Right atrium auricular region (tissue), 2 donors: ENCODE measurements at places on chromosomes 11 and 22. TPM values are rescaled to one million over a fixed set of nuclear protein-coding genes. Genes with fewer than 3 reads are reported as not detected.

DNA sequence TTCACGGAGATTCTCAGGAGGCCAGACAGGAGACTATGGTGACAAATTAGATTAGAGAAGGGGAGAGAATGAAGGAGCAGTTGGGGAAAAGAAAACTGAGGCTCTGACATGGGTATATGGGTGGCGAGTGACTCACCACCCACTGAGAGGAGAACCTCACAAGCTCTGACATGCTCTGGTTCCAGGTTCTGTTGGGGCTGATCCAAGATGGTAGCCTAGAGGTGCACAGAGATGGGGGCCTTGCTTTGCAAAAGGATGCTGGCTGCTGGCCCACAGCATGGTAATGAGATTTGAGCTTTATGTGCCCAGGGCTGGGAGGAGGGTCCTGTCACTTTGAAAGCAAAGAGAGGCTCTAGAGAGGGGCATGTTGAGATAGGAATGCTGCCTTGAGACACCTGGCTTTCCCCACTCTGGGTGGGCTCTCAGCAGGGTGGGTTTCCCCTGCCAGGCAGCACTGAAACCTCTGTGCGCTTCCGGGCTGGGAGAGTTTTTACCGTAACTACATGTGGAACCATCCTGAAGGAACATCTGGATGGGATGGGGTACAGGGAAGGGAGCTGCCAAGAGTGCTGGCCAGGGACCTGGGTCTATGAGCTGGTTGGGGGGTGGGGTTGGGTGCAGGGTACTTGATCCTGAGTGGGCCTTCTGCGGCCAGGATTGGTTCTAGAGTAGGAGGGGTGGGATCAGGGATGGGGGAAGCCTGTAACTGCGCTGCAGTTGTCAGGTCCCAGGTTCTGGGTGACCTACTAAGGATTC lies 1.2 kb upstream of the GRK2 start:
- H3K36me3 ChIP-seq: peaks cover 4% of the 10 kb centered on the region
- no peak overlapping the region for H3K4me3 ChIP-seq
- DNase-seq: no peak
- H3K27ac ChIP-seq: no peak overlapping the region

DNA sequence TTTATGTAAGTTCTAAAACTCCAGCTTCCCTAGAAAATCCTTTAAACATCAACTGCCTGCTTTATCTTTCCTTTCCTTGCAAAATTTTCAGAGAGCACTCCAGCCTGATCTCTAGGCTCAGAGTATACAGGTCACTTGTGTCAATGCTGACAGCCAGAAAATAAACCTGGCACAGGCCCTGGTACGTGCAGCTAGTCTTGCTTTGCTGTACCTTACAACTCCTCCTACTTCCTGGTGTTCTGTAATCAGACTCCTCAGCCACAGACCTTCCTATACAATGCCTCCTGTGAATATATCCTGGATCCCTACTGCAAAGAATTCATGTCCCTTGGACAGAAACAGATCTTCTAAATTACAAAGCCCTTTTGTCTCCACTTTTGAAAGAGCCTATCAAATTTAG lies 24.2 kb upstream of the TMEM123 start:
- no peaks in the 10 kb centered on the region for H3K27me3 ChIP-seq
- H3K36me3 ChIP-seq: no peaks in the 10 kb centered on the region
- DNase-seq: no peak
- no peak overlapping the region for H3K4me3 ChIP-seq
- no peaks in the 10 kb centered on the region for H3K4me1 ChIP-seq

GRCh38 chr22:38056969-38057891 lies at the start of gene PICK1:
PICK1 (plus strand) TSS chr22:38057404; CDS start chr22:38057810, 406 bp downstream.
- peak; percentile 92 for DNase-seq
- peak within 1 kb of the TSS; percentile 85 for H3K27ac ChIP-seq
- peak within 1 kb of the TSS; percentile 62 for H3K4me3 ChIP-seq
- no peaks in the 10 kb centered on the region for H3K27me3 ChIP-seq
- H3K4me1 ChIP-seq: no peaks in the 10 kb centered on the region
- H3K36me3 ChIP-seq: peaks cover 8% of the 10 kb centered on the region

GRCh38 chr11:94185416-94186084 lies 56.9 kb downstream of the PANX1 start:
- H3K4me3 ChIP-seq: no peak overlapping the region
- H3K4me1 ChIP-seq: no peaks in the 10 kb centered on the region
- no peaks in the 10 kb centered on the region for H3K27me3 ChIP-seq

GRCh38 chr11:44957776-44958564 lies 7.3 kb upstream of the TP53I11 start:
- H3K4me3 ChIP-seq: no peak overlapping the region
- H3K27ac ChIP-seq: no peak overlapping the region
- H3K27me3 ChIP-seq: no peaks in the 10 kb centered on the region
- DNase-seq: no peak
- H3K36me3 ChIP-seq: no peaks in the 10 kb centered on the region

DNA sequence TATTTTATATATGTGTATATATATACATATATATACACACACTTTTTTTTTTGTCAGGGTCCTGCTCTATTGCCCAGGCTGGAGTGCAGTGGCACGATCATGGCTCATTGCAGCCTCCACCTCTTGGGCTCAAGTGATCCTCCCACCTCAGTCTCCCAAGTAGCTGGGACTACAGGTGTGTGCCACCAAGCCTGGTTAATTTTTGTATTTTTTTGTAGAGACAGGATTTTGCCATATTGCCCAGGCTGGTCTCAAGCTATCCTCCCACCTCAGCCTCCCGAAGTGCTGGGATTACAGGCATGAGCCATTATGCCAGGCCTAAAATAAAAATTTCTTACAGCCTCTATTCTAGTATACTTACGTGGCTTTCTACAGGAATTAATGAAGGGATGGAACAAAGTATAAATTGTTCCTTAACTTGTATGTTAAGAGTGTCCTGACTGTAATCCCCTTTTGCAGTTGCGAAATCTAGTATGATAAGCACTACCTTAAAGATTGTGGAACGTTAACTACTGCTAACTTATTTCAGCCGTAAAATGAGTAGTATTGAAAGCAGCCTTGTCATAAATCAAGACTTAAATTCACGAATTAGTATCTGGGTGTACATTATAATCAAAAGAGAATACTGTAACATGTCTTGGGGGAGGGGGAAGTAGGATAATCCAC lies 2.1 kb downstream of the TRAF6 start:
- DNase-seq: no peak
- H3K36me3 ChIP-seq: no peaks in the 10 kb centered on the region
- H3K4me1 ChIP-seq: no peaks in the 10 kb centered on the region

DNA sequence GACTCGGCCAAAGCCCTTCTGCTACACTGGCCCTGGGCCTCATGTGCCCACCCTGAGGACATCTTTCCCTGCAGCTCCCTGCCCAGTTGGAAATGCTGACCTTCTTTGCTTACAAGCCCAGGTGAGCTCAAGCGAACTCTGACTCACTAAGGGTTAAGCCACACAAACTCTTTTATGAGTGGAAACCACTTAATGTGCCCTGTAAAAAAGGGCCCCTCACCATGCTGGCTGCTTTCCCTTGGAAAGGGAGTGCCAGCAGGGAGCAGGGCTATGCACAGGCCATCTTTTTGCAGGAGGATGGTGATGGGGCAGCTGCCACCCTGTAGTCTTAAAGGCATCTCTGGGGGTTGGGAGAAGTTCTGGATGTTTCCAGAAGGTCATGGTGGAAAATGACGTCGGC lies 18.7 kb downstream of the EHF start:
- no peak for DNase-seq
- H3K4me3 ChIP-seq: no peak overlapping the region
- no peak overlapping the region for H3K27ac ChIP-seq
- H3K27me3 ChIP-seq: no peaks in the 10 kb centered on the region
- H3K36me3 ChIP-seq: no peaks in the 10 kb centered on the region

MMP7 gene
- not detected for total RNA-seq

CHRDL2 gene
- total RNA-seq: 4.2 TPM

KRTAP5-1 gene
- not detected for total RNA-seq
